ENCODE measurements at places on chromosomes 11 and 22.

DNA sequence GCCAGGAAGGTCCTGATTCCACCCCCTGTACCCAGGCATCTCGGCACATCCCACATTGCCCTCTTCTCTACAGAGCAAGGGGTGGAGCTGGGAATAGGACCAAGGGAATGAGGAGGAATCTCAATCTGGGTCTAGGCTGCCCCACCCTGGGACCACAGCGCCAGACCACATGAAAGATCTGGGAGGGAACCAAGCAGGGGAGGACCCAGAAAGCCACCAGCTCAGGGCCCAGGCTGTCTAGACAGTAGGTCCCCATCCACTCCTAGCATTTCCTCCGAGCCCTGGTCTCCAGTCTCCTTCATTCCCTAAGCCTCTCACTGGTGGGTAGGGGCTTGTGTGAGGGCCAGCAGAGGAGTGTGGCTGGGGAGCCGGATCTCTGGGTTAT is 11.6 kb downstream of the PHLDB1 start:
- no peak for DNase-seq

GRCh38 chr11:101401245-101401644 is 182.6 kb downstream of the TRPC6 start:
- DNase-seq = no peak

- no peak for DNase-seq
Measured at GRCh38 chr22:44242946-44243724, 62.4 kb downstream of the PARVG start.

DNA sequence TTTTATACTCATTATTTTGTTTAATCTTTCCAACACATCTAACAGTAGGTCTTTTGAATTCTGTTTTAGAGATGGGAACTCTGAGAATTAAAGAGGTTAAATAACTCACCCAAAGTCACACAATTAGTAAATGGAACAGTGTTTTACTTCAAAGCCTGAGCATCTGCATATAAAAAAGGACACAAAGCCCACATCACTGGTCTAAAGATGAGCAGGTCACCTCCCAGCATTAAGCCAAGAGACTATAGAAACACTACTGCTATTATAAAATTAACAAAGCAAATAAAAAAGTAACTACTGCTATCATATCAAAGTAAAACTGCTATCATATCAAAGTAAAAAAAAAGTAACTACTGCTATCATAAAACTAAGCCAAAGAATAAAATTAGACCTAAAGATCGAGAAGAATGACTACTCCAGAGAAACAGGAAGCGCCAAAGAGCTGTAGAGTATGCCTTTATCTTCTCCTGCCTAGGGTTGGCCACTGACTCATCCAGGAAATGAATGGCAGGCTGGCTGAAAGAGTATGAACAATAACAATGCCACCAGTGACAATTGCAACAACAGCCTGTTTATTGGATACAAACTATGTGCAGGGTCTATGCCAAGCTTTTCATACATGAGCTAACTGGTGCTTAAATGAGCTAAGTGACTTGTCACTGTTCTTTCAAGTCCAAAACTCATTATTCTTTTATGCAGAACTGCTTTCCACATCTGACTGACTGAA is 1153.0 kb upstream of the TENM4 start:
- DNase-seq = no peak

DNA sequence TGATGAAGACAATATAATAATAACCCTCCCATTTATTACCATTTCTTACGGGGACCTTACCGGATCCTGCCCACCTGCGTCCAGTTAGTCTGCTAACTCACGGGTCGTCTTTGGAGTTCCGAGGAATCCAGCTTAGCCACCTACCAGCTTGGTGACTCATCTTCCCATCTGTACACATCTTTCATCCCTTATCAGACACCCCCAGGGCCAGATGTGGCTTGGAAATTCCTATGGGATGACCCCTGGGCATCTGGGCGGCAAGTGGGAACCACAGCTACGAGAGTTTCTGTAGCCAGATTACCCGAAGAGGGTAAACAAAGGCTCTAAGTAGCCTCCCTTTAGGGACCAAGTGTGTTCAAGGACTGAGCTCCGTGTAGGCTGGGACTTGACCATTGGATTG is 12.8 kb upstream of the PRR5 start:
- DNase-seq = no peak

DNA sequence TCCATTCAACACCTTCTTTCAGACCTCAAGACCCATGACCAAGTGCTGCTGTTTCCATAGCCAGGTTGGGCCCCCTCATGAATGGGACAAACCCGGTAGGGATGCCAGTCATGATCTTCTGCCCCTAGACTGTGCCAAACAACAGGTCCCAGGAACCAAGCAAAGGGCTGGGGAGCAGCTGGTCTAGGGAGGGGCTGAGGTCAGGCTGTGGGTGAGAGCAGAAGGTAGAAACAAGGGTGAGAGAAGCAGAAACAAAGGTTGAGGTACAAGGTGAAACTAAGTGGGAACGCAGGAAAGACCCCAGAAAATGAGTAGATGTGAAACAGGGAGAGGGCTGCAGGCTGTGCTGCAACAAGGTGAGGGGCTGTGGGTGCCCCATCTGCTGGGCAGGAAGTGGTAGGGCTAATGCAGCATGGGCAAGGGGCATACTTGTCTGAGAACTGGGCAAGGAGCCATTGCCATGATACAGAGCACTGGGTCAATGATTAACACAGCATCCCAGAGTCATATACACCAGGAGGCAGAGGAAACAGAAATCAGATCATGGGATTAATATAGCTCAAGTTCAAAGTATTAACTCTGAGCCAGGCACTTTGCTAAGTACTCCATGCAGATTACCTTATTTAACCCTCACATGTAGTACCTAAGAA is 45.9 kb downstream of the SLC1A2 start:
- no peak for DNase-seq

Measured in CD8-positive, alpha-beta memory T cell (primary cell).